ENCODE measurements at places on chromosomes 11 and 22.

GRCh38 chr11:103601225-103601846 is 435.1 kb upstream of the DDI1 start:
- peak; percentile 57 for DNase-seq

DNA sequence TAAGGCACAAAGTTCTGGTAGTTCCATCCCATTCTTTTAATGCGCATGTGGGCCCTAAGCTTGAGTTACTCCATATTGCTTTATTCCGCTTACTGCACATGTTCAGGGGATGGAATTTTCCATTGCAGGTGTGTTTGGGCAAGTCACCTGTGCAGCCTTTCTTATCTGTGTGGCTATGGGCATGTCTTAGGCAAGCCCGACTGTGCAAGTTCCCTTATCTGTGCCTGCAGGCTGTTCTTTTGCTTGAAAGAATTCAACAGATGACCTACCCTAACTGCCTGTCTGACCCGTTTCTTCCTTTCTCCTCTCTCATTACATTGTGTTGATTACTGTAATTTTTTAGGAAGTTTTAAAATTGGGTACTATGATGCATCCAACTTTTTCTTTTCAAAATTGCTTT is 363.6 kb downstream of the TTC28 start:
- no peak for DNase-seq

GRCh38 chr11:1112351-1113191 is 37.9 kb downstream of the MUC2 start:
- DNase-seq = no peak

DNA sequence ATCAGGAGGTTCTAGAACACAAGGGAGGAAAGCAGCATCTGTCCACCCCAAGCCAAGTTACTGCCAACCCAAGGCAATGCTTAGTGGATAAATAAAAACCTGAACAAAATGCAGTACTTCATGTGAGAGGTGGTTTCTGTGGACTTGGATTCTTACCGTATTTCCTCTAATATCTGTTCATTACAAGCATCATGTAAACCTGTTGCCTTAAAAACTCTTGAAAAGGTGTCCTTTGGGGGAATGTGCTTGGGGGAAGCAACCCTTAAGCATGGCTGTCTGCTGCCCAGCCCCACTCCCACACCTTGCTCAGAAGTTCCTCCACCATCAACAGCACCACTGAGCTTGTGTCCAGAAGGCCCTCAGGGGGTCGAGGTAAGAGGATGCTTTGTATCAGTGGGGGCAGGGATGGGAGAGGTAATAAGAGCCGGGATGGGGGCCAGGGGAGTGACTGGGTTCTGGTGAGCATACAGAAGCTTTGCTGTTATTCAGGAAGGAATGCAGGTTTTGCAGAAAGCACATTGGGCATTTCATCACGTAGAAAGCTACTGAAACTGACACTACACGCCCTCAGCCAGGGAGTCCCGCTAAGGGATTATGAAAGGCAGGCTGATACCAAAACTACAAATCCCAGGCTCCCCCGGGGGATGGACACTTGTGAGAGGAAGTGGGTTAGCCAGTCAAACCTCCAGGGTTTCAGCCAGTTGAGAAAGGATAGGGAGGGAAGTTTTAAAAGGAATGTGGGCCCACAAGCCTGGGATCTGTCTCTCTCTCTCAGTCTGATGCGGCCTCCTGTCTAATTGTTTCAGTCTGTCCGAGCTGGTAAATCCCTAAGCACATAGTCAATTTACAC is 52.0 kb downstream of the KCNJ1 start:
- peak; percentile 47 for DNase-seq

GRCh38 chr11:3164138-3164551 is 965 bp downstream of the OSBPL5 start:
- DNase-seq = no peak

- no peak for DNase-seq
Observed at GRCh38 chr11:72406540-72407527, 27.5 kb downstream of the CLPB start.

DNA sequence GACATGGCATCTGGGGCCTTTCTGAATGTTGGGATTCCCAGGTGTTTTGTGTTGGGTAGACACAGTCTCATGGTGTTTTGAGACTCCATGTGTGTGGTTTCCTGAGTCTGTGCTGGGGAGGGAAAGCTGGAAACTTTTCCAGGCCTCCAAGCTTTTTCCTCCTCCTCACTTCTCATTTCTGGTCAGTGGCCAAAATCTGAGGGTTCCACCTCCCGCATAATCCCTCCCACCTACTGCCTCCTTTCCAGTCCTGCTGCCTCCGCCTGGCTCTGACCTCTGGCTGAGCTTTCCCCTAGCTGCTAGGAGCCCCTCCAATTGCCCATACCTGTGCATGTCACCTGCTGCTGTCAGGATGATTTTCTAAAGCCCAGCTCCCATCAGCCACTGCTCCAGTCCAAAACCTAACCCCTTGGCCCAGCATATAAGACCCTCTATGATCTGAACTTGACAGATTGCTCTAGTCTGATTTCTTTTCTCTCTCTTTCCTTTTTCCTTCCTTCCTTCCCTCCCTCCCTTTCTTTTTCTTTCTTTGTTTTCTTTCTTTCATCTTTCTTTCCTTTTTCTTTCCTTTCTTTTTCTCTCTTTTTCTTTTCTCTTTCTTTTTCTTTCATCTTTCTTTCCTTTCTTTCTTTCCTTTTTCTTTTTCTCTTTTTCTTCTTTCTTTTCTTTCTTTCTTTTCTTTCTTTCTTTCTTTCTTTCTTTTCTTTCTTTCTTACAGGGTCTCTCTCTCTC is 51.4 kb upstream of the NECTIN1 start:
- no peak for DNase-seq

DNA sequence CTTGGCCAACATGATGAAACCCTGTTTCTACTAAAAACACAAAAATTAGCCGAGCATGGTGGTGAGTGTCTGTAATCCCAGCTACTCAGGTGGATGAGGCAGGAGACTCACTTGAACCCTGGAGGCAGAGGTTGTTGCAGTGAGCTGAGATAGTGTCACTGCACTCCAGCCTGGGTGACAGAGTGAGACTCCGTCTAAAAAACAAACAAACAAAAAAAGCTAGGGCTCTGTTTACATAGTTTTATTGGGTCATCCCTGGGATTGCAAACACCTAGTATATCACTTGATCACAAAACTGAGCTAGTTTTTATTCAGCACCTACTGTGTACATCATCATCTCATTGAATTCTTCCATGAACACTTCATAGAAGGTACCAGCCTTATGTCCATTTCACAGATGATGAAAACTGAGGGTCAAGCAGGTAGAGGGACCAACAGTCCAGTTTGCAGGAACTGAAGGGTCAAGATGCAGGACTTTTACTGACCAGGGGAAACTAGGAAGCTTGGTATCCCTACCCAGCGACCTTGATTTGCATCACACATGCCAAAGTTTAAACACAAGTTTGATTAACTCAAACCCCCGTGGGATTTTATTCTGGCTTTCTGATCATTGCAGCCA is 9.2 kb upstream of the MRTFA start:
- no peak for DNase-seq

DNA sequence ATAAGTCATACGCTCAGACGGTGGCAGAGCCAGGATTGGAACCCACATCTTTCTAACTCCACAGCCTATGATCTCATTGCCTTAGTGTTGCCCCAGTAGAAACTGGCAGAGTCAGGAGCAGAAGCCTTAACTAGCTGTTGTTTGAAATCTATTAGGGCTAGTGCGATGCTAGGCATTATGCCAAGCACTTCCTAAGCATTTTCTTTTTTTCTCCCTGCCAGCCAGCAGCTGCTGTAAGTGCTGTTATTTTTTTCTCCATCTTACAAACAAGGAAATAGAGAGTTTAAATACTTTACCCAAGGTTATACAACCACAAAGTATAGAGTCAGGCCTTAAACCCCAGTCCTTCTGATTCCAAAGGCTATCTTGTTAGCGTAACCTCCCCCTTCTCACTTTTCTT is 161.0 kb upstream of the SORL1-AS1 start:
- no peak for DNase-seq

Data from retina (tissue), 1 donor.